Stimulated activated naive CD8-positive, alpha-beta T cell treated with anti-CD3 and anti-CD28 coated beads, Interleukin-15, amount 100 ng/mL, for 72 hours (primary cell): ENCODE measurements at places on chromosomes 1 and 21.

- DNase-seq, result no peak
These were observed 687 bp downstream of the PRKAB2 start for GRCh38 chr1:147171399-147172167.

DNA sequence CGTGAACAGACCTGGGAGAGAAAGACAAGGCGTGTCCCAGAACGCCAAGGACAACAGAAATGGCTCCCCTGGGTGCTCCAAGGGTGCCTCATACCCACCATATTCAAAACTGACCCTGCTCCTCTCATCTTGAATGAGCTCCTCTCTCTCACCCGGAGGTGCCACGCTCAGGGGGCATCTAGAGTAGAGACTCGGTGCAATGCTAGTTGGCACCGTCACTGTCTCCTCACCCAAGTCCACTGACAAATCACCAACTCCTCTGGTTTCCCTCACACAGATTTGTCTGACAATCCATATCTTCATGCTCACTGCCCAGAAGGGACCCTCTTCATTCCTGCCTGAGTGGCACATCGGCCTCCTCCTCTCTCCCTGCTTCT lies 5.0 kb downstream of the TMEM125 start:
- DNase-seq, result no peak

- no peak for DNase-seq
These were observed 42.9 kb downstream of the ATP1A1 start for GRCh38 chr1:116415699-116416533.

DNA sequence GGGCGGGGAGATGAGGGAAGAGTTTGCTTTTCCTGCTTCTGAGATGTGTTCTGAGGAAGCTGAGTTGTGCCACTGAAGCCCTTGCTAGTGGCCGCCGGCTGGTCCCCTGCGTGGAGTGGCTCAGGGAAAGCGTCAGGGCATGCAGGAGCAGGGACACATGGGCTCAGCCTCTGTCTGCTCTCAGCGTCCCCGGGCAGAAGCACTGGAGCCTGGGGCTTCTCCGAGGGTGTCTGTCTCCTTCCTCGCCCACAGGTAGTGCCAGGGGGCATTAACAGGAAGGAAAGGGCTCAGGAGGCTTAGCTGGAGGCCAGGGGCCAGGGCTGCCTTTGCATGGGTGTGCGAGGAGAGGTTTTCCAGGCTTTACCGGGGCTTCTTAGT lies 7.3 kb downstream of the PRDM16 start:
- no peak for DNase-seq

DNA sequence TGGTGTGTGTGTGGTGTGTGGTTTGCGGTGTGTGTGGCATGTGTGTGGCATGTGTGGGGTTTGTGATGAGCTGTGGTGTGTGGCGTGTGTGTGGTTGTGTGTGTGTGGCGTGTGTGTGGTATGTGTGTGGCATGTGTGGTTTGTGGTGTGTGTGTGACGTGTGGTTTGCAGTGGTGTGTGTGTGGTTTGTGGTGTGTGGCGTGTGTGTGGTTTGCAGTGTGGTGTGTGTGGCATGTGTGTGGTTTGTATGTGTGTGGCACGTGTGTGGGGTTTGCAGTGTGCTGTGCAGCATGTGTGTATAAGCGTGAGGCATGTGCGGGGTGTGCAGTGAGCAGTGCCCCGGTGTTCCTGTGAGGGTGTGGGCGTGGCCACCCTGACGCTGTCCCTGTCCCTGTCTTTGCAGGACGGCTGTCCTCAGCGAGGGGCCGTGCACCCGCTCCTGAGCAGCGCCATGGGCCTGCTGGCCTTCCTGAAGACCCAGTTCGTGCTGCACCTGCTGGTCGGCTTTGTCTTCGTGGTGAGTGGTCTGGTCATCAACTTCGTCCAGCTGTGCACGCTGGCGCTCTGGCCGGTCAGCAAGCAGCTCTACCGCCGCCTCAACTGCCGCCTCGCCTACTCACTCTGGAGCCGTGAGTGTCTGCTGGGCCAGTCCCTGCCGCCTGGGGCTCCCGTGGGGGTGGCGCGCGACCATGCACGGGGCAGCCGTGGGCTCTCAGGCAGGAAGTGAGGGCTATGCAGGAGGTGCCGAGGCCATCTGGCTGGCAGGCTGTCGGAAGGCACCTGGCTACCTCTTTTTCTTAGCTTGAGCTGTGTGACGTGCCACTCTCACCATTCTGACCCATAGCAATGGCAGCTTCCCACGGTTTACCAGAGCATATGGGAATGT lies 52.6 kb upstream of the TRAPPC10 start:
- DNase-seq, result no peak

- no peak for DNase-seq
These were observed 68.6 kb downstream of the ZC3H11B start for GRCh38 chr1:219544163-219544846.

DNA sequence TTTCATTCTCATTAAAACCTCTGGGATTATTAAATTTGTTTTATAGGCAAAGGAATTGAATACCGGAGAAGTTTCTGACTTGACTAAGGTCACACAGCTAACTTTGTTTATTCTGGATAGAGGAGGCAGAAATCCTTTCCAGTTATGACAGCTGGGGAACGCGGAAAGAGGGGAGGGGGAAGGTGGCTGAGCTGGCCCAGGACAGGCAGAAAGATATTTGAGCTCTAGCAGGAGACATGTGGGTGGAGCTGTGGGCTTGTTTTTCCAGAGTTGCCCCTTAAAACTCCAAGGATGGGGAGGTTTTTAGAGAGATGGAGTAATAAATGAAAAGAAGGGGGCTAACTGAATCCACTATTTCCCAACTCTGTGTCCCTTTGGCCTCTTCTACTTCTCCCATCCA lies 27.8 kb downstream of the FOXD2 start:
- DNase-seq, result no peak

GRCh38 chr1:172343240-172344160 lies 77.0 kb upstream of the C1orf105 start:
- no peak for DNase-seq

- DNase-seq, result no peak
These were observed 3.7 kb downstream of the RSBN1 start for GRCh38 chr1:113808450-113809195.

DNA sequence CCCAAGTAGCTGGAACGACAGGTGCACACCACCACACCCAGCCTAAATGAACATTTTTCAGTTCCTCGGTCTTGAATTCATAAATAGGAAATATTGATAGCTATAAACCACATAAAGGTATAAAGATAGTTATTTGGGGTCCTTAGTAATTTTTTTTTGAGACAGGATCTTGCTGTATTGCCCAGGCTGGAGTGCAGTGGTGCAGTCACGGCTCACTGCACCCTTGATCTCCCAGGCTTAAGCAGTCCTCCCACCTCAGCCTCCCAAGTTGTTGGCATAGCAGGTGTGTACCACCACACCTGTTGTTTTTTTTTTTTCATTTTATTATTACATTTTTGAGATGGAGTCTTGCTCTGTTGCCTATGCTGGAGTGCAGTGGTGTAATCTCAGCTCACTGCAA lies 3.7 kb upstream of the PPP1R15B start:
- no peak for DNase-seq

DNA sequence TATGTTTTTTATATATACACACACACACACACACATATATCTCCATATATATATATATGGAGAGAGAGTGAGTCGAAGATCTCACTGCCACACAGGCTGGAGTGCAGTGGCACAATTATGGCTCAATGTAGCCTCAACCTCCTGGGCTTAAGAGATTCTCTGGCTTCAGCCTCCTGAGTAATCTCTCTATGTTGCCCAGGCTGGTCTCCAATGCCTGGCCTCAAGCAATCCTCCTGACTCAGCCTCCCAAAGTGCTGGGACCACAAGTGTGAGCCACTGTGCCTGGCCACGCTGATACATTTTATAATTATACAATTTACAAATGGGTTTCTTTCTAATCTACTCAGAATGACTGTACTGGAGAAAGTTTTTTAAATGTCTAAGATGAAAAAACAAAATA lies 664.2 kb downstream of the PTPRC start:
- no peak for DNase-seq

- no peak for DNase-seq
These were observed 17.6 kb upstream of the PAPPA2 start for GRCh38 chr1:176445402-176445801.

DNA sequence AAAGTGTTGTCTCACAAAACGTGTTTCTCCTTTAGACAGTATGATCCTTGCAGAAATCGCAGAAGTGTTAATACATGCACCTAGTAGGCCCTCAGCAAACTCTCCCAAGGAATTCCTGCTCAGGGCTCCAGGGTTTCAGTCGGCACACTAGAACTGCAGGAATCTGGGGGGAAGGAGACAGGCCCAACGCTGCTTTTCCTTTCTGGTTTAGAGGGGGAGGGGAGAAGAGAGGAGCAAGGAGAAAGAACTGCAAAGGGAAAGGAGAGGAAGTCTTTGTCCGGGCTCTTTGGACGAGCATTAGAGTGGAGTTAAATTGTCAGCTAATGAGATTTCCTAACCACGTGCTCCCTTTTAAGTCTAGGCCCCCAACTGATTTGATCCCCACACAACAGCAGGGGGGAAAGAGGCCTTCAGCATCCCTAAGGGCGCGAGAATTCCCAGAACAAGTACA lies 103.7 kb upstream of the SOD1 start:
- no peak for DNase-seq

GRCh38 chr1:145695821-145696629 lies 11.1 kb downstream of the PDZK1 start:
- no peak for DNase-seq

DNA sequence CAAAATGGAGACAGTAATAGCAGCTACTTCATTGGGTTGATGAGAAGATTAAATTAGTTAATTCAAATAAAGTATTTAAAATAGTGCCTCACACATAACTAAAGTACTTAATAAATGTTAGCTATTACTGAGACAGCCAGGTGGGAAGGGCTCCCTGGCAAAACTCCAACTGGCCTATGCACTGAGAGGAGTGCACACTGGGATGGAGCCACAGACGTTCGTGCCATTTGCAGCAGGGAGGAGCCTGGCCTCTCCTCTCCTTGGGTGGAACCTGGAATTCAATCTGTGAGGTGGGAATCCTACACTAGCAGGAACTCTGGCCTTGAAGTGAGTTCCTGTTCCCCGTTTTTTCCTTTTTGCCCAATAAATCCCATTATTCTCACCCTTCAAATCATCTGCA lies 28.1 kb downstream of the SLC5A9 start:
- DNase-seq, result no peak

- DNase-seq, result no peak
These were observed 62.8 kb downstream of the DYRK1A start for GRCh38 chr21:37429356-37429755.

DNA sequence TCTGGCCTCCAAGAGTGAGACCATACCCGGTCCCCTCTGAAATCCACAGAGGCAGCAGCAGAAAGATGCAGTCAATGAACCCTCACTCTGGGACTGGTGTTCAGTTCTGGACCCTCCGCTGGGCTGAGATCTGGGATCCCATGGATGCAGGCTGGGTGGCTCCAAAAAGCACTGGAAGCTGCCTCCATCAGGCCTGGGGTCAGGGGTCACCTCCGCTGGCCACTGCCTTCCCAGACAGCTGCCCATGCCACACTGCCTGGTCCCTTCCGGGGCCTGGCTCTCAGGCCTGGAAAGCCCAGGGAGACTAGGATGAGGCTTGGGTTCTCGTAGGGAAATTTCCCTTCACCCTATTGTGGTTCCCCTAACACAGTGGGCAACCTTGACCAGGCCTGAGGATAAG lies 21.4 kb upstream of the PADI4 start:
- no peak for DNase-seq

- no peak for DNase-seq
These were observed 53.3 kb downstream of the MDM4 start for GRCh38 chr1:204569478-204569877.

DNA sequence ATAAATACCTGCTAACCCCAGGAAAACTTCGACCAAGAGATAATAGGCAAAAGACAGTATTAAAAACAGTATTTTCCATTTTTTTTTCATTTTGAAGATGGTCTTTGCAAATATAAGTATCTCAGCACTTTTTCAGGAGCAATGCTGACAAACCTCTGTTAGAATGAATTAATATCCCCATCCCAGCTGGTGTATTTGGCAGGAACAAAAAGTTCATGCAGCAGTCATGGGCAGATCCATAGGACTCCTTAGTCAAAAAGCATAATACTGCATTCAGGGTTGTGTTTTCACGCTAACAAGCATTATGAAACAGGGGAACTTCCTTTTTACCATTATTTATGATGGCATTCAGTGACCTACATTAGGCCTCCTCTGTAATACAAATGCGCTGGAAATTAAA lies 344.0 kb downstream of the ST6GALNAC3 start:
- DNase-seq, result no peak

GRCh38 chr1:157117527-157118057 lies 18.0 kb upstream of the ETV3L start:
- no peak for DNase-seq

- no peak for DNase-seq
These were observed 3.1 kb upstream of the EFNA3 start for GRCh38 chr1:155075535-155075934.

DNA sequence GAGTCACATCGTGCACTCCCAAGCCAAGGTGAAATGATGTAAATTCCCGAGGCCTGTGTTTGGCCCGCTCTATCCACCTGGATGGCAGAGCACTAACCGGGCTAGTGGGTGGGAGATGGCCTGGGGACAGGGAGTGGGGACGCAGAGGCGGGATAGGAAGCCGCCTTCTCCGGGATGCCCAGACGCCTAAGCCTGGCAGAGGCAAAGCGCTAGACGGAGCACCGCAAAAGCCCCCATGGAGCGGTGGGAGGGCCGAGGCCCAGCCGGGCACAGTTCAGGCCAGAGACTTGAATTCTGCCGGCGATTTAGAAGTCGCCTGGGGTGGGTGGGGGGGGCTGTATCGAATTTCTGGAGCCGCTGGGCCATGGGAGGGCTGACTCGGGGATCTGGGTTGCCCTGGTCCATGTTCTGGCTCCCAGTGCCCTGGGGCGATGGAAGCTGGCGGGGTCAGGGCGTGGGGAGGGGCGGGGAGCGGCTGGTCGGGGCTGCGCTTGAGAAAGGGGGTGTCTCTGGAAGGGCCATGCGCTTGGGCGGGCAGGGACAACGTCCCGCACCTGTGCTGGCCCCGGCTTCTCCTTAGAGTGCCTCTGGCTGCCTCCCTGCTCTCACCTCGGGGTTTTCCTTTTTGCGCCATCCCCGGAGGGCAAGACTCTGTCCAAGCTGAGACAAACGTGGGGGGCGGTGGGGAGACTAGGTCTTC lies 28.0 kb downstream of the KIAA2013 start:
- DNase-seq, result no peak

DNA sequence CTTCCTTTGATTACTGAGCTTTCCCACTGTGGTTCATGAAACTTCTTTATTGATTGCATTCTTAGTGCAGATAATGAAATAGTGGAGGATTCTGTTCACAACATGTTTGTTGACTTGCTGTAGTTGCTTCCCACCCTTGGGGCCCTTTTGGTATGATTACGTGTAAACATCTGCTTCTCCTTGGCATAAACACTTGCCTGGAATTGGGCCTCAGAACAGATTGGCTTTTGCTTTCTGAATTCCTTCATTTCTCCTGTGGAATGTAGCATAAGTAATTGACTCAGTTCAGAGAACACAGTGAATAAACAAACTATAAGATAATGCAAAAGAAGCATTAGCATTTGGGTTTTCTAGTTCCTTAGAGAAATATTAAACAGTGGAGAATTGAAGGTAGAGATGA lies 59.5 kb upstream of the LAMC2 start:
- no peak for DNase-seq
